ENCODE measurements at places on chromosomes 13 and 19.

- peak; percentile 29 for DNase-seq
These were observed 62.1 kb downstream of the DGKH start for GRCh38 chr13:42110410-42111155.

GRCh38 chr19:2805991-2806649 lies 13.5 kb upstream of the ZNF554 start:
- DNase-seq: no peak

DNA sequence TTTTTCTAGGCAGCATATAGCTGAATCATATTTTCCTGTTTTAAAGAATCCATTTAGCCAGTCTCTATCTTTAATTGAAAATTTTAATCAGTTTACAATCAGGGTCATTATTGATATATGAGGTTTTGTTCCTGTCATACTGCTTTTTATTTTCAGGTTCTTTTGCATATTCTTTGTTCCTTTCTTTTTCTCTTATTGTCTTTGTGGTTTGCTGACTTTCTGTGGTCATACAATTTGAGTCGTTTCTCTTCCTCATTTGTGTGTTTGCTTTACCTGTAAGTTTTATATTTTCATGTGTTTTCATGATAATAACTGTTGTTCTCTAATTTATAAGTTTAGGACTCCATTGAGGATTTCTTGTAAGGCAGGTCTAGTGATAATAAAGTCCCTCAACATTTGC lies 812.6 kb downstream of the DACH1 start:
- DNase-seq: no peak

DNA sequence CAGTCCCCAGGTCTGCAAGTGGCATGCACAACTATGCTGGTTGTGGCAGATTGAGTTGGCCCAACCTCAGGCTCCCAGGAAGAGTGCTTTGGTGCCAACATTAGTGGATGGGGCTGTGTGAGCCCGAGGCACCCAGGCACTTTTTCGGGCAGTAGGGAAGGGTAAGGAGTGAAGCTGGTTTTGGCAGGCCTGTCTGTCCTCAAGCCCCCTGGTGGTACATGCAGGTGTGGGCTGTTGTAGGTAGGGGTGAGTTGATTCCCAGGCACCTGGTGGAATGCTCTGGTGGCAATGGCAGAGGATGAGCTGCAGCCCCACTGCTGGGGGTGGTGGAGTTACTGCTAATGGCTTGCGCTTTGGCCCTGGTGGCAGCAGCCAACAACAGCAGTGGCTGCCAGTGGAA lies 723.7 kb upstream of the SLITRK1 start:
- no peak for DNase-seq

GRCh38 chr13:38386421-38386820 lies 36.8 kb downstream of the UFM1 start:
- DNase-seq: no peak

- no peak for DNase-seq
These were observed 15.2 kb downstream of the SLC7A10 start for GRCh38 chr19:33210266-33210940.

- DNase-seq: no peak
These were observed 58.6 kb upstream of the WASF3 start for GRCh38 chr13:26498656-26499601.

DNA sequence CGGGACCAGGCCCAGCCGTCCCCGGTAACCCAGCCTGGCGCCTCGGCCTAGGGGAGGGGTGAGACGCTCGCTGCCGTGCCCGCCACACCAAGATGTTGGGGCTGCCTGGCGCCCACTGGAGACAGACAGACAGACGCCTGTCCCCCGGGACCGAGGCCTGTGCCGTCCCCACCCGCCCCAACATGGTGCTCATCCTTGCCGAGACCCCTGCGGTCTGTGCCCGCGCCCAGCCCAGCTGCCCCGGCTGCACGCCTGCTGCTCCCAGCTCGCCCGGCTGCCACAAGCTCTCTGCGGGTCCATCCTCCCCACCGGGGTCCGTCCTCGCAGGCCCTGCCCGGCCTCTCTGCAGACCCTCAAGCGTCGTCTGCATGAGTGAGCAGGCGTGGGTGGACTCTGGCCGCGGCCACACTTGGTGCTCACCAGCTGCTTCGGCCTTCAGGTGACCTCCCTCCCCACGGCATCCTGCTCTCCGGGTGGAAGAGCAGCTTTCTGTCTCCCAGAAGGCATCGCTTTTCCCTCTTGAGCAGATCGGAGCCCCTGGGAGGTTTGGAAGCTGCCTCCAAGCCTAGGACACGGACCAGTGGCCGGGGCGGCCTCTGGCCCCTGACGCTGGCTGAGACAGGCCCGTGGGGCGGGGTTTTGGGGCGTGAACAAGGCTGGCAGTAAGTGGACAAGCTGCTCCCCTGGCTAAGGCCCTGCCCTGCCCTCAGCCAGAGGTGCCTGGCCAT lies 6.7 kb upstream of the TMPRSS9 start:
- no peak for DNase-seq

- DNase-seq: no peak
These were observed 175.7 kb downstream of the KDM4B start for GRCh38 chr19:5144545-5145179.

DNA sequence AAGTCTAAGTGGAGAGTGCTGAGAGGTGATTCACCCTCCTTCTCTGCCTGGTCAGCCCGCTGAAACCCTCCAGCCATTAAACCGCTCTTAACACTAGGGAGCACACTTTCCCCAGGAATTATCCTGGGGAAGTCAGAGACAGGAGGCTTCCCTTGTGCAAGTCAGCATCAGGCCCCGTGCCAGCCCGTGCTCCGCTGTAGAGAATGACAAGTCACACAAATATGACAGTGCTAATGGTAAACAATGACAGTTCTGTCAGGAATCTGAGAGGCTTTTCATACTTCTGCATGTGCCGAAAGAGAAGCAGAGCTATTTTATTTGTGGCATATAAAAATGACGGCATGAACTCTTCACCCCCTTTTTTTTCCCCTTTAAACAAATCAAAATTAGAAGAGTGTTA lies 816.9 kb upstream of the SLC10A2 start:
- peak; percentile 91 for DNase-seq

DNA sequence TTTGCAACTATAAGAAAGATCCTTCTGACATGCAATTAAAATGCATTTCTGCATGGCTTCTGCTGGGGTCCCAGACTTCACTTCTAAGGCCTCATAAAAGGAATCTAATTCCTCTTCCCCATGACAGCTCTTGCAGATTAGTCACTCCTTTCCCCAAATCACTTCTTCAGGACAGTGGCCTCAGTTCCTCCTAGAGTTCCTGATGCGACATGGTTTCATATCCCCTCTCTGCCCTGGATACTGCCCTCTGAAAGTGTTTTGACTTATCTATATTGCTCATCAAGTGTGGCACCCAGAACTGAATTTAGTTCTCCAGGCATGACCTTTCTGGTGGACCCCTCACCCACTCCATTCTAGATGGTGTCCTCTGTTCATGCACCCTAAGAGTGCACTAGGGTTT lies 238.1 kb downstream of the FOXO1 start:
- DNase-seq: no peak

GRCh38 chr19:397321-397720 lies 11.6 kb downstream of the C2CD4C start:
- DNase-seq: no peak

DNA sequence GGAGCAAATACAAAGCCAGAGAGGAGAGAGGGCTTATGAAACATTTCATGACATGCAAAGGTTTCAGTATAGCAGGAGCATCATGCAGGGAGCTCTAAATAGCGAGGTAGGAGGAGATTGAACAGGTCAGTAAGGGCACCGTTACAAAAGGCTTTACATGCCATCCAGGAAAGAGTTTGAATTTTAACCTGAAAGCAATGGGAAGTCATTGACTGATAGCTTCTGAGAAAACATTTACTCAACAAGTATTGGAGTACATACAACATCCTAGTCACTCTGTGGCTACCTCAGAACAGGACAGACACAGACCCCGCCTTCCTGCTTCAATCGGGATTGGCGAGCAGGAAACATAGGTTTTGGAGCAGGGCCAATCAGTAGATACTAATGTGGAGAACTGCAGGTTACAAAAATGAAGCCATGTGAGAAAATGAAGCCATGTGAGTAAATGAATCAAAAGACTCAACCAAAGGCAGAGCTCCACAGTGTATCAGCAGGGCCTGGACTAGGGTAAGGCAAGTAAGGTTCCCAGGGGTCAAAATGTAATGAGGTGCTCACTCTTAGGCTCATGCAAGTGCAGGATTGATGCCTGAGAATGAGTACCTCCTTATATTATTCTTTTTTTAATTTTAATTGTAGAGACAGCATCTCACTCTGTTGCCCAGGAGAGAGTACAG lies 46.8 kb upstream of the FNDC3A start:
- DNase-seq: no peak

GRCh38 chr13:113337976-113338375 lies 26.0 kb downstream of the GRTP1 start:
- DNase-seq: no peak

DNA sequence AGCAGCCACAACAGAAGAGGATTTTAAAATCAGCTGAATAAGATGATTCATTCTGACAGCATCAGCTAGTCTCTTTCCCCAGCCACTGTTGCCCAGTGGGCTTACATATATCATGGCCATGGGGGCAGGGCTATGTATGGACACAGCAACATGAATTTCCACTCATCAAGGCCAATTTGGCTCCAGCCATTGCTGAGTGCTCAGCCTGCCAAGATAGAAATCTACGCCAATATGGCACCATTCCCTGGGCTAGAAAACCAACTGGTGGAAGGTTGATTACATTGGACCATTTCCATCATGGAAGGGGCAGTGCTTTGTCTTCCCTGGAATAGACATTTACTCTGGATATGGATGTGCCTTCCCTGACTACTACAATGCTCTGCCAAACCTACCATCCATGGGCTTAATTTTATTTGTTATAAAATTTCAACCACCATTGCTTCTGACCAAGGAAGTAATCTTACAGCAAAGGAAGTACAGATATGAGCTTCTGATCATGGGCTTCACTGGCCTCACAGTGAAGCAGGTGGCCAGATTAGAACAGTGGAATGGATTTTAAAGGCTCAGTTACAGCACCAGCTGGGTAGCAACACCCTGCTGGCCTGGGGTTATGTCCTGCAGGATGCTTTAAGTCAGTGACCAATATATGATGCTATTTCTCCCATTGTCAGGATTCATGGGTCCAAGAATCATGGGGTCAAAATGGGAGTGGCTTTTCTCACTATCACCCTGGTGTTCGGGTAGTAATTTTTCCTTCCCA lies 9.8 kb upstream of the ALOX5AP start:
- DNase-seq: no peak

DNA sequence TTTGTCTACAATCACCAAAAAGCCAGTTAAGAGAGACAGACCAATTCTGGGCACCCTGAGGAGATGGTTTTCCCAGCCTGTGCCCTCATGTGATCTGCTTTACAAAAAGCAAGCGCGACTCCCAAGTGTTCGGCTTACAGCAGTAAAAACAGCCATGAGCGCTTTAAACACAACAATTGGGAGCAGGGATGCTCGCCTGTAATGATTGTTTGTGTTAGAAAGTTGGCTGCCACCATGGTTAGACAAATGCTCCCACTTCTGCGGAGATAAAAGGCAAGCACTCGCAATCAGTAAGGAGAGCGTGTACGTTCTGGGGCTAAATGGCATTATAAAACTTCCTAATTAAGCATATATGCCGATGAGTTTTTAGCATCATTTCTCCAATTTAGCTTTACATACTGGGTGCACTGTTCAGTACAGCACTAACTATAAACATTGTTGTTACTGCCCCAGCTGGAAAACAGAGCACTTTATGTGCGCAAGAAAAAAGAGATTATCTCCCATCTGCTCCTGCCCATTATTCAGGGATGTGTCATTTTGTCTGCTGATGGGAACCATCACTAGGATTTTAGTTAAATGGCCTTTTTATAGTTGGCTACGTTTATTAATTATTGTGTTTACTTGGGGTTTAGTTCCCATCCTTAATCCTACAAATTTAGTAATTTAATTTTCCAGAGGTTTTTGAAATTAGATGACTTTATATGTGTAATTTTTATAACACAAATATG lies 309.3 kb upstream of the MAB21L1 start:
- no peak for DNase-seq

DNA sequence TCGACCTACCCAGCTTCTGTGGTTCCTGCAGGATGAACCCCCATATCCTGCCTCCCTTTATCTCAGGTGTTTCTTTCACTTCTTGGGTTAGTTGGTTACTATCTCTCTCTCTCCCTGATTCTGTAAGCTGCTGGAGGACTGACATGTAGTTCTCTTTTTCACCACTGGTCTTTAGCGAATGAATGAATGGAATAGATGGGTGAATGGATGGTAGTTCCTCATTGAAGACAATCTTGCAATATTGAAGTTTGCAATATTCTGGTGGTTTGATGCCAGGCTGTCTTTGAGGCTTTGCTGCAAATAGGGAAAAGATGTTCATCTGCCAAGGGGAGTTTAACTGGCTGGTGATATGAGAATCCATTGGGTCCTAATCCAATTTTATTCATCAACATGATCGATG lies 120.2 kb downstream of the UBL3 start:
- DNase-seq: no peak

DNA sequence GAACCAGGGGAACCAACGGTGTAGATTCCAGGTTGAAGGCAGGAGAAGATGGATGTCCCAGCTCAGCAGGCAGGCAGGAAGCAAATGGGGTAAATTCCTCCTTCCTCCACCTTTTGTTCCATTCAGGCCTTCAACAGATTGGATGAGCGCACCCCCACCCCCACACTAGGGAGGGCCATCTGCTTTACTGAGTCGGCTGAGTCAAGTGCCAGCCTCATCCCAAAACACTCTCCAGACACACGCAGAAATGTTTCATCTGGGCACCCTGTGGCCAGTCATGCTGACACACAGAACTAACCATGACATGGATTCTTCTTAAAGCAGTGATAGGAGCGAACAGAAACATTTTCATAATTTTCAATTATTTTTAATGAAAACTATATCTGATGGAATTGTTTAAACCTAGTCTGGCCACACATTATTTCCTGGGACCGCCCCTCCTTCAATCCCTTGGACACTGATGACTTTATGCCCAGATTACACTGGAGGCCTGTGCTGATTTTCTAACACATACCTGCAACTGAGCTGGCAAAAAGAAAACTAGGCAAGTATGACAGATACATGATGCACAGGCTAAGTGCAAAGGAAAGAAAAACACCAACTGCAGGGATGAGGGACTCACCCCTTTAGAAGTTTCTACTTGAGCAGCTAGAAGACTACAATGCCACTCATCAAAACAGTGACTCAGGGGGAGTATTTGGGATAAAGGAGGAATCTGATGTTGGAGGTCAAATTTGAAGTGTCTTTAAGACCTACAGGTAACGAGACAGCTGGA lies 154.2 kb downstream of the TNFRSF19 start:
- DNase-seq: no peak

GRCh38 chr19:4721196-4721595 lies 2.4 kb downstream of the DPP9 start:
- no peak for DNase-seq

DNA sequence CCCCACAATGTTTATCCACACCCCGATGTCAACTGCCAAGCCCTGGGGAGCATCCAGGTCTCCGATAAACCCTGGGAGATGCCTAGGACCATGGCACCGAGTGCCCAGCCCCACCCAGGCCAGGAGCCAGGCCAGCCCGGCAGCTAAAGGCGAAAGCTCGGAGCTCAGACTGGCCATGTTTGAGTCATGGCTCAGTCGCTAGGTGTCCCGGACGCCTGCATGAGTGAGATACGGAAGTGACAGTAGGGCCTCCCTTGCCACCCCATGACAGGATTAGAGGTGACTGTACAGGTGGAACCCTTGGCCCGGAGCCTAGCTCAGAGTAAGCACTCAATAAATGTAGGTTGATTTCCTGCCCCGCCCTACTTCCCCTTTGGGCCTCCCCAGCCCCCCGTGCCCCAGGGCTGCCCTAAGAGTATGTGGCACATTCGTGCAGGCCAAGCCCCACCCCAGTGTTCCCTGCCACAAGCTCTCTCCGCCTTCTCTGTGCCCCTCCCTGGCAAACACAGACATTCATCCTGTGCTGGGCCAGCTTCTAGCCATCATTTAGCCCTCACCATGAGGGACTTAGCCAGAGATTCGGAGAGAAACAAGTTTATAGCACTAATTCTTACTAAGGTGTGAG lies 5.8 kb upstream of the TPM4 start:
- peak; percentile 94 for DNase-seq
